RWPE2 (cell line): ENCODE measurements at places on chromosomes 13 and 19.
A peak's percentile ranks its signal among the peaks of the same experiment; 100 is the strongest.

DNA sequence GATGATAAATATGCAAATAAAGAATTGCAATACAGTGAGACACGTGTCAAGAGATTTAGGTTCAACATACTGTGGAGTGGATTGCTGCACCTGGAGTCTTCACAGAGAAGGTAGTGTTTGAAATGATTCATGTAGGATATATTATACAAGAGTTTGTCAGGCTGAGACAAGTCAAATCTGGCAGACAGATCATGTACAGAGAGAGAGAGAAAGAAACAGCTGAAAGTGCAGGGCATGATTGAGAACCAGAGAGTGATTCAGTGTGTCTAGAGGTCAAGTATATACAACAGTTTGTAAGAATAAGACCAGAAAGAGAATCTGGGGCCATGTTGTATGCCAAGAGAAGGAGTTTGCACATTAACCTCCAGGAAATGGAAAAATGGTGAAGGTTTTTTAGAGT, 2.1 kb upstream of the VWA8 start:
- DNase-seq = no peak

DNA sequence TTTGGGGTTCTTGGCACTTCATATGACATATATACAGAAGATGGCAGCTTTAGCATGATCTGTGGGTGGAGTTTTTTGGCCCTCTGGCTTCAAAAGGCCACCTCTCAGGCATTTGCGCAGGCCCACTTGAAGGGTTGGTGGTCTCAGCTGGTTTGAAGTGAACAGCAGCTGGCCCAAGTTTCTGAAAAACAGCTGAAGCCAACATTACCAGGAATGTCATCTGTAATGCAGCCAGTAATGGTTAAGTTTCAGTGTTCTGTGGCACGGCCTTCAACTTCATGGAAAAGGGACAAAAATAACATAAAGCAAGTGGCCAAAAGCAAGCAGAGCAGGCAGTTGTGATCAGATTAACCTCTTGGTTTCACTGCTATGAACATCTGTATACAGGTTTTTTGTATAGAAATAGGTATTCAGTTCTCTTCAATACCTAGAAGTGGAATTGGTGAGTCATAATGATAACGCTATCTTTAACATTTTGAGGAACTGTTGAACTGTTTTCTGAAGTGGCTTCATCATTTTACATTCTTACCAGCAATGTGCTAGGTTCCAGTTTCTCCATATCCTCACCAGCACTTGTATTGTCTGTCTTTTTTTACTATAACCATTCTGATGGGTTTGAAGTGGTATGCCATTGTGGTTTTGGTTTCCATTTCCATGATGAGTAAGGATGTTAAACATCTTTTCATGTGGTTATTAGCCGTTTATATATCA, 245.4 kb downstream of the SHISA2 start:
- DNase-seq = no peak

DNA sequence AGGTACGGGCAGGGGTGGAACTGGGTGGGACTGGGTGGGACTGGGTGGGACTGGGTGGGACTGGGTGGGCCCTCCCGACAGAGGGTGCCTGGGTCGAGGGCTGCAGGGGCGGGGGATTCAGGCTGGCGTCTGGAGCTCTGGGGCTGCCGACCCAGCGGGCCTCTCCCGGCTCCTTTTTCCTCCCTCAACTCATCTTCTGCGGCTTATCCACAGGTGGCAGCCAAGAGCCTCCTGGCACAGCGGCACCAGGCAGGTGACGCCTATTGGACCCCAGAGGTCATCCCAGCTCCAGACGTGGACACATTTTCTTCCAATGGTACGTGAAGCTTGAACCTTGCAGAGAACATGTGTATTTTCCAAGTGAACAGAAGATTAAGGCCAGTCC, 533 bp downstream of the ZNF544 start:
- no peak for DNase-seq

- DNase-seq = no peak
Observed at GRCh38 chr19:6532244-6532999, 1.6 kb downstream of the TNFSF9 start.

DNA sequence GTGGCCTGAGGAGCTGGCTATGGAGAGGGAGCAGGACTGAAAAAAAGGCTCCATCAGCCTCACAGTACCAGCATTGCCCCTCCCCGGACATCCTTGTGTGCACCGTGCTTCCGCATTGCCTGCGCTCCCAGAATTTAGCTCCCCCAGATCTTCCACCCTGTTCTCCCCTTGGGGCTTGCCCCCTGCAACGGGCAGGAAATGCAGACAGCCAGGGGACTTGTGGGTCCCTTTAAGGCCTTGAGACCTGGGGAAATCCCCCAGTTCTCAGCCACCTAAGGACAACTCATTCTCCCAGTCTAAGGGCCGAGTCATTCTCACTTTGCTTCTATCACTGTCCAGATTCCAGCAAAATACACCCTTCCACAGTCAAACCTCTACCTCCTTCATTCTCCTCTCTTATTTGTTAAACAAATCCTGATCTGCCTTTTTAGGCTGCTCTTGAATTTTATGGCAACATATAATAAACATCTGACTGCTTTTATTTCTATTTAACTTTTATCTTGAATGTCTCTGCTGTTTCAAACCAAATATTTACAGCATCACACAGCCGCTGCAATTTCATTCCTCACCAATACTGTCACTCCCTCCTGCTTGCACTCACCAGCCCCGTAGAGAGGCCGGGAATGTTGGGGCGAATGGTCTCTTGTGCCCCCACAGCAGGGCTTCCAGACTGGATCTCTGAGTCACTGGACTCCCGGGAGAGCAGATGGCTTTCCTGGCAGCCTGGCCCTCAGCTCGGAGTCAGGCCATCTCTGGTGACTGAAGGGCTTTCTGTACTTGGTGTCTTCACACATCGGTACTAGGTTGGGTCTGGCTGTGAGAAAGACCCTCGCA, 221.9 kb downstream of the TSHZ3 start:
- no peak for DNase-seq

- DNase-seq = no peak
Observed at GRCh38 chr13:40143106-40143505, 487.6 kb downstream of the COG6 start.

DNA sequence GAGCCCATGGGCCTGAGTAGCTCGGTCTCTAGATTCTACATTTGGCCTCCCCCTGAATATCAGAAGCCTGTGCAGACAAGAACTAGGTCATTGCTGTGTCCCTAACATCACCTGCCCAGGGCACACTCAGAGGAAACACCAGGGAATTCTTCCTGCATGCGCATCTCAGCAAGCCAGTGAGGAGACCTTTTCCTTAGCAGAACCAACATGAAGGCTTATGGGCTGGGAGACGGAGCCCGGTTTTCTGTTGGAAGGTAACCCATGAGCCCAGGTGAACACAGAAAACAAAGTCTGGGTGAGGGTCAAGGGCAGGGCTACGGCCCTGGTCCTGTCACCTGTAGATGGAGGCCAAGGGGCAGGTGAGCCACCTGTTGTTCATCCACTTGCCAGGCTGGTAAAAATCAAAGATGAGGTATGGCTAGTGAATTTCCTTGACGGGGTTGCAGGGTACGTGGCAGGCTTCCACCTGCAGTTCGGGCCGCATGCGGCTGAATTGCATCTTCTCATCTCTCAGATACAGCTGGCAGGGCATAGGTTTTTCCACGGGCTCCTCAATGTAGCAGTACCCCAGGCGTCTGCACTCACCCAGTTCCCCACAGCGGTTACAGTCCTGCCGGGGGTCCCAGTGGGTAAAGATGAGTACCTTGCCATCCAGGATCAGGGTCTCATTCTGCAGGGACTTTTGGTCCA, 3.6 kb upstream of the FAM187B start:
- DNase-seq = no peak

DNA sequence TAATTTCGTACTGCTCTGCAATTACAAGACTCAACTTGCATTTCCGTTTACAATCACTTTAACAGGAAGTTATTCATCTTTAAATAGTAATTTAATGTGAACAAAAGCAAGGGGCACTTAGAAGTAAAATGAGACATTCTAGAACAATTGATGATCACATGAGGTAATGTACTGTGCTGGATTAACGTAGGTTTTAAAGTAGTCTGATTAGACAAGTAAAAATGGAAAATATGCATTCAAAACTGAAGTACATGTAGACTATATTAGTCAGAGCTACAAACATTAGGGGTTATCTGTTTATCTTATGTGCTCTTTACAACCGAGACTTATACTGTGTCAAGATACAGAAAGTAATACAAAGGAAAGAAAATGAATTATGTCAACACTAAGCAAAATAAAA, 1528.0 kb downstream of the SLITRK5 start:
- no peak for DNase-seq

GRCh38 chr13:22925881-22926747, 254.7 kb upstream of the SGCG start:
- no peak for DNase-seq

GRCh38 chr19:2488942-2489731, 13.2 kb downstream of the GADD45B start:
- DNase-seq = no peak

DNA sequence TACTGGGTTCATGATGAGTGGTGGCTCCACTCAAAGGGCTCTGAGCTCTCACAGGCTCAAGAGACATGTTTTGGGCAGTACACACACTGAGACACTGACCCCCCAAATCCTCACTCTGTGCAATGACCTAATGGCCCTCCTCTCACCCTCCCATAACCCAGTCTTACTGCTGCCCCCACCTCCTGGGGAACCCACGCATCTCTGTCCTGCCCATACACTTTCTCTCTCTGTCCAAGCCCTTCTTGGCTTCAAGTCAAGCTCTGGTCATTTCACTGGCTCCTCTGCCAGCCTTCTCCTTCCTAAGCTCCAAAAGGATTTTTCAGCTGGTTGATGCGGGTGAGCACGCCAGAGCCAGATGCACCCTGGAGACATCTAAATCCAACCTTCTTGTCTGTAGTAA, 187.9 kb upstream of the TSHZ3 start:
- no peak for DNase-seq

GRCh38 chr13:64239372-64239771, 2823.7 kb upstream of the PCDH20 start:
- no peak for DNase-seq

DNA sequence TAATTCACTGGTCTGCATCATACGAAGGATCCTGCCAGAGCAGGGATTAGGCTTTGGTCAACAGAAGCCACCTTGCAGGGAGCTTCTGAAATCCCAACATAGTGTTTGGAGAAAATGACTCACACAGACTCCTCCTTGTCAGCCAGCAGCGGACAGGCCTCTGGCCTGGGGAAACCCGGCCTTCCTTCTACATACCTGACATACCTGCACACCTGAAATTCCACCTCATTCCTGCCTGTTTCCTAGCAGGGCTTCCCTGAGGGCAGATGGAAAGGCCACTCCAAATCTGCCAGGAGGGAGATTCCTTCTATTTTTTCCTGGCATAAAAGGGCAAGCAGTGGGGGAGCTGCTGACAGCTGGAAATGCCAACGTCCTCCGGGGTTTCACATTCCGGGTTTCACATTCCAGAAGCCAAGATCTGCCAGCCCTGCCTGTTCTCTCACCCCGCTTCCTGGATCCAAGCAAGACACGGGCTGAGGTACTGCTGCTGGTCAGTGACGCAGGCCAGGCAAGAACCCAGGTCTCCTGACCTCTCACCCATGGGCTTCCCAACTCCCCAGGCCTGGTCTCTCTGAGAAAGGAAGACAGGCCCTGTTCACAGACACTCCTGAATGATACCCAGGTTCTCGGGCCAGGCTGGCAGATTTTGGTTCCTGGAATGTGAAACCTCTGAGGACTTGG, 18.2 kb upstream of the IGFL1 start:
- DNase-seq = peak; percentile 94

DNA sequence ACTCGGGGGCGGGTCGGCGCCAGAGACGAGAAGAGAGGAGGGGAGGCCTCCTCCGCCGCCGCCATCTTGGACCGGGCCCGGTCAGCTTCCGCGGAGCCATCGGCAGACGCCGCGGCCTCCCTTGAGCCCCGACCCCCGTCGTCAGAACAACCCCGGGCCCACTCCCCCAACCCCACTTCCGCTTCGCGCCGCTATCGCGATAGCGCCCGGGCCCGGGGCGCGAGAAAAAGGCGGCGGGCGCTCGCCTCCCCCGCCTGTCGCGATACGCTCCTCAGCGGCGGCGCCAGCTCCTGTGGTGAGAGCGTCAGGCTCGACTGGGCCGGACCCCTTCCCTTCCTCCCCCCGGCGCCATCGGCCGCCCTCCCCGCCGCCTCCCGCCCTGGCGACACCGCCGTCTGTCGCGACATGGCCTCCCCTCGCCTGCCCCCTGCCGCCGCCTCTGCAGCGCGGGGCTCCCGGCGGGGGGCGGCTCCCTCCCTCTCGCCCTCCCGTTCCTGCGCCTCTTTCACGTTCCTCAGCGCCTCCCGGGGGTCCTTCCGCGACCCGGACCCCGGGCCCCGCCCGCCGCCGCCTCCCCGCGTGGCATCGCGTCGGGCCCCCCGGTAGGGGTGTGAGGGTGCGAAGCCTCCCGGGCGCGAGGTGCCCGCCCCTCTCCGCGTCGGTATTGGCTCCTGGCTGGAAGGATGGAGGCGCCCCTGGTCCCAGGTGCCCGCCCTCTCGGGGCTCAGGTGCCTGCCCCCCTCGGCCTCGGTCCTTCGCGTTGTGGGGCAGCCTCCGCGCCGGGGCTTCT, at the start of gene CNOT3:
Gene CNOT3 (plus strand): TSS at position 64 of the 790 bp plus-strand sequence. CDS start 5,217 bp downstream, outside the sequence.
- no peak for DNase-seq

- no peak for DNase-seq
Observed at GRCh38 chr13:73001971-73002370, 56.8 kb upstream of the KLF5 start.

DNA sequence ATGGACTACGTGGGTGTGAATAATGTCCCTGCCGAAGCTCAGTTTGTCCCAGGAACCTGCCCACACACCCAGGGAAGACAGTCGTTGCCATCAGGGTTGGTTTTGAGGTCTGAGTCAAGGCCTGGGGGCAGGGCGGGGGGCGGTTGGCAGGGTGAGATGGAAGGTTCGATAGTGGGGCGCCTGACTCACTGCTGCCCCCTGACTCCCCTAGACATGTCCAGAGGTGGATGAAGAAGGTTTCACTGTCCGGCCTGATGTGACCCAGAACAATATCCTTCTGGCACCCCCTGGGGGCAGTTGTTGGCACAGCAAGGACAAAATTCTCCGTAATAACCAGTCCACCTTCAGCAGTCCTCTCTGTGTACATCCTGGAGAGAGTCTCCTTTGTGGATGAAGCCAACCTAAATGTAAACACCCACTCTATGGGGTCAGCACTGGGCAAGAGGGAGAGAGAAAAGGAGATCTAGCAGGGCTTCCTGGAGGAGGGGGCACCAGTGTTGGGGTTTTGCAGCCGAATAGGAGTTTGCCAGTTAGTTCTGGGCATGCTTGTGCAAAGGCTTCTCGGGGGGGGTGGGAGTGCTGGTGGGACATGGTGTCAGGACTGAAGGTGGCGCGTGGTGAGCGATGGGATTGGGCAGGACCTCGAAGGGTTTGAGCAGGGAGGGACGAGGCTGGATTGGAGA, 19.6 kb upstream of the B3GNT3 start:
- no peak for DNase-seq

- DNase-seq = peak; percentile 60
Observed at GRCh38 chr19:14479975-14480699, 5.0 kb upstream of the PTGER1 start.

DNA sequence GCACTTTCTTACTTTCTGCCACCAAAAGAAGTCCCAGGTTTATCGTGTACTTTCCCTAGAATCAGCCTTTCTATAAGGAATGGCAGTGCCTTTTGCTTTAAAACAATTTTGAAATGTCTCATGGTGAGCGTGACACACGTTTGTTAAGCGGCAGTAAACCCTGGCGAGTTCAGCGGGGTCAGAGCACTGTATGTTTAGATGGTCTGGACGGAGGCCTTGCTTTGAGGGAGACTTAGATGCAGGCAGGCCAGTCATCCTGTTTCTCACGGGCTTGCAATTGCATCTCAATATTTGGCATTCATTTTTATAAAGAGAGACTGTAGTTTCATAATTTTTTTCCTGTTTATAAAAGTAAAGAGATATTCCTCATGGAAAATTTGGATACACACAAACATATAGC, 96.4 kb downstream of the TNFRSF19 start:
- no peak for DNase-seq

GRCh38 chr19:19634516-19635312, 6.7 kb upstream of the LPAR2 start:
- DNase-seq = no peak

- DNase-seq = no peak
Observed at GRCh38 chr13:88919970-88920628, 1248.9 kb downstream of the SLITRK5 start.
